ENCODE measurements at places on chromosomes 1 and 21. TPM values are rescaled to one million over a fixed set of nuclear protein-coding genes. Genes with fewer than 3 reads are reported as not detected.

The C1orf185 gene
- total RNA-seq, result not detected

The RAB3B gene
- 0.05 TPM for total RNA-seq

- no peak for DNase-seq
These were observed 68.2 kb downstream of the RNF187 start for GRCh38 chr1:228555074-228555994.

DNA sequence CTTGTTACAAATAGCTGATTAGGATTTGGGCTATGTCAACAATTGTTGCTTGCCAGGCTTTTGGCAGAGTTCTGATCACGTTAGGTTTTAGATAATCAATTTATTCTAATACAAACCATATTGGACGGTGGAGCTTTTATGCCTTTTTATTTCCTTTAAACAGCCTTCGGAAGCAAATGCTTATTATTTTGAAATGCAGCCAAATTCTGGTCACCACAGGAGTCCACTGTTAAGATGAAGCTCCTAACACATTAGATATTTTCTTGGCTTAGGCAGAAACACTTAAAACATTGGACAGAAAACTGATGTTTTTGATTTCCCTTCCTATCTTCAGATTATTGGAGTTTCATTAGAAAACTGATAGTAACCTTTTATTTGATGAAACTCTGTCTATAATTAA is 82.9 kb downstream of the CENPF start:
- no peak for DNase-seq

GRCh38 chr21:32320059-32320458 is 21.4 kb downstream of the MRAP start:
- no peak for DNase-seq

Measured in activated CD8-positive, alpha-beta memory T cell treated with anti-CD3 and anti-CD28 coated beads, Interleukin-2, amount 10 ng/mL, durations not matched to agents 7 days and 5 days (primary cell).